H7 (cell line): ENCODE measurements at places on chromosomes 5 and 9. TPM values are rescaled to one million over a fixed set of nuclear protein-coding genes. Genes with fewer than 3 reads are reported as not detected.

The CCDC183 gene
- 0.66 and 0.85 TPM in 2 replicates for total RNA-seq

DNA sequence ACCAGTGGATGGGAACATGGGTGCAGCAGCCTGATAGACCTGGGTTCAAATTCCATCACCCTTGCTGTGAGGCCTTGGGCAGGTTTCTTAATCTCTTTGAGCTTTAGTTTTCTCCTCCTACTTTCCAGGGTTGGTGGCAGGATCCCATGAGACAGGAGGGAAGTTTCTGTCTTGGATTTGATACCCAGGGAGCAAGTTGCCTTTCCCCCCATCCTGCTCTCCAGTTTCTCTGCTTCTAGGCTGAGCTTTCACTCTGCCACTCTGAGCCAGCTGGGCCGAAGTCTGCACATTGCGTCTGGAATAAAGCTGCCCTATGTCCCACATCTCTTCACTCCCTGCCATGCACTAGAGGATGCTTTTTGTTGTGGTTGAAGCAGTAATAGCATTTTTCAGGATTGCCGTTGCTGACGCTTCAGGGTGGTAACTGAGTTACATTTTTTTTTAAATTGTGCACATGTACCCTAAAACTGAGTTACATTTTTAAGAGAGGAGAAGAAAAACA, 40.5 kb upstream of the ANGPTL2 start:
- no peak for DNase-seq

The PCDHB13 gene
- 0.03 TPM in 1 of 2 replicates, not detected in the other for total RNA-seq

The PITX1 gene
- total RNA-seq: not detected in 2 replicates

- DNase-seq: no peak
Observed at GRCh38 chr5:73948720-73949119, 322.7 kb downstream of the ARHGEF28 start.
